Common myeloid progenitor, CD34-positive (primary cell): ENCODE measurements at places on chromosomes 1 and 21.

DNA sequence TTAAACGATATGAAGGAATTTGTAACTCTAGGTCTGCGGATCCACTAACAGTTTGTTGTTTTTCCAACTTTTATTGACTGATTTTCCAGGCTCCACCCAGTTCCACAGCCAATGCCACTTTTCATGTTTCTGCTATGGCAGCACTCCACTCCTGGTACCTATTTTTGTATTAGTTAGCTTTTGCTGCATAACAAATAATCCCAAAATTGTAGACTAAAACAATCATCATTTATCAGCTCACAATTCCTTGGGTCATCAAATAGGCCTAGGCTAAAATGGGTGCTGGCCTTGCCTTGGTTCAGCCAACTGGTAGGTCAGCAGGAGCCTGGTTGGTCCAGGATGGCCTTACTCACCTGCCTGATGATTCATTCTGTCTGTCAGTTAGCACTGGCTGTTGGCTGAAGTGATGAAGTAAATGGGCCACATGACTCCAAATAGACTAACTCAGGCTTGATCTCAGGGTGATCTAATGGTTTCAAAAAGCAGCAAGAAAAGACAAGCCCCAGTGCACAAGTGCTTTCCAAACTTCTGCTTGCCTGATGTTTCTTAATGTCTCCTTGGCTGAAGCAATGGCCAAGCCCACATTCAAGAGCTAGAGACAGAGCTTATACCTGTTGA is 3.2 kb upstream of the C8B start:
- DNase-seq, result no peak

GRCh38 chr1:70153739-70154138 is 51.6 kb downstream of the LRRC40 start:
- DNase-seq, result no peak

- DNase-seq, result no peak
Observed at GRCh38 chr1:182625719-182626504, 21.7 kb upstream of the RGS16 start.

GRCh38 chr1:2229911-2230731 is 2.0 kb downstream of the SKI start:
- no peak for DNase-seq

DNA sequence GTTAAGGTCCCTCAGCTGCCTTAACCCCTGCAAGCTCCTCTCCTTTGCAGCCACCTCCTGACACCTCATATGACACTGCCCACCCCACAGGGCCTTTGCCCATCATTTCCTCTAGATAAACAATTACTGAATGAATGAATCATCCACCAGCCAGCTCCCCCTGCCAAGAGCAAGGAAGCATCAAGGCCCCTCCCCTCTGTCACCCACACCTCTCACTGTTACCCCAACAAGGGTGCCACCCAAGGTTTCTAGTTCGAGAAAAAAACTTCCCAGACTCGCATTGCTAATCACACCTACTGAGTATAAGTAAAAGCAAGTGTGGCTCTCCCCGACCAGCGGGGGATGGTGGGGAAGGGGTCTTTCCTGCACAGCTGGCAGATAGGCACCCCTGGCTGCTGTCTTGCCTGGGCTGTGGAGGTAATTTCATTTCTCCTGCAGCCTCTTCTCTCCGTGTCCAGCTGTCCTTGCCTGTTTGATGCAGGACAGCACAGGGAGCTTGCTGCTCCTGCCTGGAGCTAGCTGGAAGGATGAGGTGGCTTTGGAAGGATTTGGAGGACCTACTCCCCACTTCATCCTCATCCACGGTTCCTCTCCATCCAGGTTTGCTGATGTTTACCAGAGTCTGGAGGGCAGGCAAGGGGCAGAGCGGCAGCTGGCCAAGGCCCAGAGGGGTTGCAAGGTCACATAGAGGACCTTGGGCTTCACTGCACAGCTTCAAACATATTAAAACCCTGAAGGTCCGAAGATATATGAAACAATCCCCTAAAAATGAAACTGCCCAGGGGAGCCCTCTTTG is 33.1 kb upstream of the LBR start:
- no peak for DNase-seq

DNA sequence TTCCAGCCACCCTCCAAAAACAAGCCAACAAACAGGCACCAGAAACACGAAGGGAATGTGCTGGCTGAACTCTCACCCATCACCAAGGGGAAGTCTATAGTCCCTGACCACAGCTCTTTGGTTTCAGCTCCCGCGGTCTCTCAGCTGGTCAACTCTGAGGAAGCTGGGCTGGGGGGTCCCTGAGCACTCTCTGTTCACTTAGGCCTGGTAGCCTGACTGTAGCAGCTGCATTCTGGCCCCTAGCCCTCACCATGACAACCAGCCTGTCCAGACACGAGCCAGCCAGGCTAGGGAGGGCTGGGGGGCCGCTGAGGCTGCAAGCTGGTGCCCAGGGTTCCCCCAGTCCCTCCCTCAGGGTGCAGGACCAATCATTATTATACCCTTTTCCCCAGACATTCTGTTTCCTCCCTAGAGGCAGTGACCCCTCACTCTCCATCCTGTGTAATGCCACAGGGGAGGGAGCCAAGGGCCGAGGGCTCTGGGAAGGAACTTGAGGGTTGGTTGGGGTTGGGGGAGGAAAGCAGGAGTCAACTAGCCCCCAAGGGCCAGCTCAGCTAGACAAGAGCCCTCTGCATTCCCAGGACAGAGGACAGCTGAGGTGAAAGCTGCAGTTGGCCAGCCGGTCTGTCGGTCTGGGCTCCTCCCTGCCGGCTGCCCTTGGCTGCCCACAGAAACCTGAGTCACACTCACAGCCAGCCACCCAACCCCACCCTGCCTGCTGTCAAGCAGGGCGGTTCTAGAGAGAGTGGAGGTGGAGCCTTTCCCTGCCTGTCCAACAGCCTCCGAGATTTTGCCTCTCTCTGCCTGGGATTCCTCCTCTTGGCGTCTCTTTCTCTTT is 1.2 kb upstream of the TRAPPC3 start:
- peak; percentile 63 for DNase-seq

GRCh38 chr1:101331794-101332193 is 95.0 kb downstream of the S1PR1 start:
- no peak for DNase-seq

GRCh38 chr1:34874296-34874952 is 14.9 kb upstream of the SMIM12 start:
- DNase-seq, result no peak

- DNase-seq, result no peak
Observed at GRCh38 chr1:152029144-152029928, 7.5 kb downstream of the S100A11 start.

DNA sequence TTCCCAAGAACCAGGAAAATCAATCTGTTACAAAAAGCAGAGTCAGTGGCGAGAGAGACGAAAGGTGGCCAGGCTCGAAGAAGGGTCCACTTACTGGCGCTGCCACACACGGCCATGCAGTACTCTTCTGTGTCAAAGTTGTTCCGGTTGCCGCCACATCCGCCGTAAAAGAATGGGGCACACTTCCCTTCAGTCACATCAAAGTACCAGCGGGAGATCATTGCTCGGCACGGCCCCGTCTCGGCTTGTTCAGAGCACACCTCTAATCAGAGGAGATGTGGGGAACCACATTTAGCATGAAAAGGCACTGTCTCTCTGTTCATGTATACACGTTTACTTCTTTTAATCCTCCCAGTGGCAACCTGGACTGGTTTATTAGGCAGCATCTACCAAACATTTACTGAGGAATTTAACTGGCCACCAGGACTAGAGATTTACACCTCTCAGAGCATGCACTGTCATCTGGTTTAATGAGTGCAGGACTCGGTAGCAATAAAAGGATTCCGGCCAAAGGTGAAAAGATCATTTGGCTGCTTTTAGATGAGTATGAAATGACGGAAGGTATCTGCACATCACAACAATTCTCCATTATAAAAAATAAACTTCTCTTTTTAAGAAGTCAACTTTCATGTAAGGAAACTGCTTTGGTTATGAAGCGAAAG is 170.5 kb downstream of the APP start:
- peak; percentile 4 for DNase-seq

DNA sequence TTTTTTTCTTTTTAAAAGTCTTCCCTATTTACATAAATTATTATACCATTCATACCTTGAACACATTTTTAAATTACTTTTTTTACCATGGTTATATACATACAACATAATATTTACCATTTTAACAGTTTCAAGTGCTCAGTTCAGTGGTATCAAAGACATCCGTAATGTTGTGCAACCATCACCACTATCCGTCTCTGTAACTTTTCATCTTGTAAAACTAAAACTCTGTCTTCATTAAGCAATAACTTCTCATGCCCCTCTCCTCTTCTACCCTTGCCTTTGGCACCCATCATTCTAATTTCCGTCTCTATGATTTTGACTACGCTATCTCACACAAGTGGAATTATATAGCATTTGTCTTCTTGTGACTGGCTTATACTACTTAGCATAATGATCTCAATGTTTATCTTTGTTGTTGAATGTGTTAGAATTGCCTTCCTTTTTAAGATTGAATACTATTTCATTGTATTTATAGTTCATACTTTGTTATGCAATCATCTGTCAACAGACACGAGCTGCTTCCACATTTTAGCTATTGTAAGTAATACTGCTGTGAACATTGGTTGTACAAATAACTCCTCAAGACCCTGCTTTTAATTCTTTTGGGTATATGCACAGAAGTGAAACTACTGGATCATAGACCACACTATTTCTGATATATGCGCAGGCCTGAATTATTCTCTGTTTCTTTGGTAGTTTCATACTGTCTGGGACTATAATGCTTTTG is 689.5 kb upstream of the NCAM2 start:
- no peak for DNase-seq

DNA sequence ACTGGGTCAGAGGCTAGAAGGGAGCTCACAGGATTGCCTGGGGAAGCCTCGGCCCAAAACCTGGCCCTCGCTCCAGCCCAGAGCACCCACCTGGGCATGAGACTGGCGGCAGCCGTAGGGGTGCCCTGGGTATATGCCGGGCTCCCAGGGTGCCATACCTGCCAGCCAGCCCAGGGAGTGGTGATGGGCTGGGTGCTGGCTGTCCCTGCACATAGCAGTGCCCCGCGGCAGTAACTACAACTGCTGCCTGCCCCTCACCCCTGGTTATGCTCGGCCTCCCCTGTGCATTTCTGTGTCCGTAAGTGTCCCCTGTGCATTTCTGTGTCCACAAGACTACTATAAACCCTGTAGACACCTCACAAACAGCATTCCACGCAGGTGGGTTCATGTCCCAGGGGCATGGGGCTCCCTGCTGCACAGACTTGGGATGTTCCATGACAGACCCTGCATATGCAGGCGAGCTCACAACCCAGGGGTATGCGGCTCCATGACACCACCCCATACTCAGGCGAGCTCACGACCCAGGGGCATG is 5.8 kb upstream of the SPATC1L start:
- DNase-seq, result no peak

- DNase-seq, result no peak
Observed at GRCh38 chr1:207781312-207781711, 29.5 kb downstream of the CD46 start.

- DNase-seq, result no peak
Observed at GRCh38 chr1:183038913-183039312, 15.7 kb downstream of the LAMC1 start.

GRCh38 chr1:33350611-33351280 is 29.8 kb upstream of the A3GALT2 start:
- DNase-seq, result no peak
